Glomerular endothelial cell (primary cell): ENCODE measurements at places on chromosomes 6 and 20. TPM values are rescaled to one million over a fixed set of nuclear protein-coding genes. Genes with fewer than 3 reads are reported as not detected.

DNA sequence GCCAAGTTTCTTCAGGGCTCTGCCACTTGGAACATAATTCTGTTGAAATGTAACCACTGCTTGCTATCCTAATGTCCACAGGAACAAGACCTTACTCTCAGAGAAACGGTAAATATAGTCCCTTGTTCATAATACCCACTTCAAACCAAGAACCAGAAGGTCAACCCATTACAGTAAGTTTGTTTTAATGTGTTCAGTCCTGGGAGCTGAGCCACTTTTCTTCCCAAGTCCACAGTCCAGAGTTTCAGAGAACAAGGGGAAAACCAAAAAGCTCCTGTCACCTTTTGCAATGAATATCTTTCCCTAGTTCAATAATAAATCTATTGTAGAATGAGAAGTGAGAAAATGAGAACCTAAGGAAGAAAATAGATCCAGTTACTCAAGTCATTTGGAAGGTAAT, 431.9 kb upstream of the MANEA start:
- DNase-seq, result no peak

The C6orf15 gene
- total RNA-seq, result not detected in 2 replicates

DNA sequence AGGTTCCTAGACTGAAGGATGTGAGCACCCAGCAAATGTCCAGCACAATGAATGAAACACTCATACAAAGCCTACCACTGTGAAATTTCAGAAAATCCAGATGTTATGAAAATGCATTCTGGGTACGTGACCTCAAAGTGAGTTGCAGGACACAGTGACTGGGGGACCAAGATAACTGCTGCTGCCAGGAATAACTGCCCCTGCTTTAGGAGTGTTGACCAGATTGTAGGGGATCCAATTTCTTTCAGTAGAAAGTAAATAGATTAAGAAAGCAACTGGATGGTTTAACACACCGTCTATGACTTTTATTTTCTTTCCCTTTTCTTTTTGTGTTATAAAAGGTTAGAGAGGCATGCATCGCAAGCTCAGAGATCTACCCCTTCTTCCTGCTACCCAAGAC, 29.5 kb downstream of the MYLK4 start:
- no peak for DNase-seq

DNA sequence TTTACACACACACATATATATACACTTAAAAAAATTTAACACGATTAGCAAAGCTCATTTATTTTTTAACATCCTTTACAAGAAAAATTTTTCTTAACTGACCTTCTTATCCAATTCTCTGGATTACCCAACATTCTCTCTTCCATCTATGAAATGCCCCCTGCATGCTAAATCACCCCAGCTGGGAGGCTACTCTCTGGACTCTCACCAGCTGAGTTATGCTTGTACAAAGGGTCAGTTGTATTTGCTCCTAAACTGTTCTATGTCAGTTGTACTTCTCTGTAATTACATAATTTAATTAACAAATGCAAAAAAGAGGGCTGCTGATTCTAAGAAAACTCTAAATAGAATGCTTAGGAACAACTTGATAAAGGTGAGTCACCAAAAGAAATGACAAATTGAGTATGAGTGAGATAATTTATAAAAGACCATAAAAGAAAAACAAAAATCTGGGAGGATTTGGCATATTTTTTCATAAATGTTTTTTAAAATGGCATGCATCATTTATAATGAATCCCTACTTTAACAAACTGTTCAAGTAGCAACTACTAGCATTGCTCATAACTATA, 120.5 kb downstream of the KIF13A start:
- no peak for DNase-seq

- no peak for DNase-seq
These were observed 10.2 kb downstream of the UNC5CL start for GRCh38 chr6:41028561-41029412.

GRCh38 chr20:407133-407952, 756 bp upstream of the RBCK1 start:
- peak; percentile 12 for DNase-seq

DNA sequence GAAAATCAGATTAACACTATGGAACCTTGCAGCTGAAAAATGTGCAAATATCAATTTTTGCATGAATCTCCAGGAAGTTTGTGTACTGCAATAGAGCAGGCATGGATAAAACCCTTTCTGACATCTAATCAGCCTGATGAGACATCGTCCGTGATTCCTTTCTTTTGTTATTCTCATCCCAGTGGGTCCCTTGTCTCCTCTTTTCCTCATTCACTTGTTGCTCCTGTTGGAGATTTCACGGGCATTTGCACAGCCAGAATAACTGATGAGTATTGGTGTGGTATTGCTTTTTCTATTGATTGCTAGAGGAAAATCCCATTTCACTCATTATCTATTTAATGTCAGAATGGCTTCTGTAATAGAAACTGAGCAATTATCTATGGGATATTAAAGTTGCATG, 39.9 kb downstream of the SCGN start:
- no peak for DNase-seq

The ANGPT4 gene
- not detected in 2 replicates for total RNA-seq

DNA sequence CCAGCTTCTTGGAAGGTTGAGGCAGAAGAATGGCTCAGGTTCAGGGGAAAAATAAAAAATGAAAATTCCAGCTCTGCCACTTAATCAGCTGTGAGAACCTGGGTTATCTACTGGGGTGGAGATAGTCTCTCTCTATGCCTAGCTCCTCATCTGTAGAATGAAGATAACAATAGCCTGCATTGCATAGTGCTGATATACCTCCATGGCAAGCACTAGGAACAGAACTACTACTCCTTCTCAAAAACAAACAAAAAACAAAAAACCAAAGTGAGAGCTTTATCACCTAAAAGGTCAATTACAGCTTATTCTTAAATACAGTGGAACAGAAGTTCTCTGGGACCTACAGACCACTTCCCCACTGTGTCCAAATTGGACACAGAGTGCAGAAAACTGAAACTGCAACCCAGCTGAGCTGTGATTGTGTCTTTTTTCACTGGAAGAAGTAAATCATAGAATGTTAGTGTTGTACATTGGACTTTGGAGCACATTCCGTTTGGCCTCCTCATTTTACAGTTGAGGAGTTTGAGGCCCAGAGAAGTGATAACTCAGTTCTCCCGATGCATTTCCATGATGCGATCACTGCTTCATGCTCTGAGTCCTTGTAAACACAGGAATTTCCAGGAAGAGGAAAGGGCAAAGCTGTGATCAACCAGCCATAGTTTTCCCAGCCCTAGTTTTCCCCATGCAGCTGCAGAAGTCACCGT, 23.3 kb downstream of the MTFR2 start:
- no peak for DNase-seq

DNA sequence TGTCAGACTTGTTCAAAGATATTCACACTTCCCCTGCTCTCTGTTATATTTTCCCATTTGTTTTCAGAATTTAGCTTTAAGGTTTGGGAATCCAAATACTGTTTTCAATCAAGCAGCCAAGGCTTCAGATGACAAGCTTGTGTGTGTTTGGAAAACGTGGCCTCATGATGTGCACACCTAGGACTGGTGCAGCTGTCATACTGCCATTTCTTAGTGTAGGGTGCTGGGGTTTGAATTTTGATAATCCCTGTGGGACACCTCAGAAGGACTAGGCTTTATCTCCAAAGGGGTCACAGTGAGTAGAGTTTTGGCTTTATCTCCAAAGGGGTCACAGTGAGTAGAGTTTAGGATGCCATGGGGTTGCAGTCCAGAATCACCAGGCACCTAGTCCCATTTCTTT, 65.3 kb upstream of the JAG1 start:
- DNase-seq, result no peak

GRCh38 chr20:31974951-31975487, 7.1 kb downstream of the XKR7 start:
- DNase-seq, result no peak

GRCh38 chr6:70524721-70525286, 41.9 kb upstream of the SDHAF4 start:
- DNase-seq, result no peak

- no peak for DNase-seq
These were observed 112.3 kb downstream of the CBLN4 start for GRCh38 chr20:55893031-55893430.

The HLA-DQA1 gene
- total RNA-seq, result not detected in 2 replicates

DNA sequence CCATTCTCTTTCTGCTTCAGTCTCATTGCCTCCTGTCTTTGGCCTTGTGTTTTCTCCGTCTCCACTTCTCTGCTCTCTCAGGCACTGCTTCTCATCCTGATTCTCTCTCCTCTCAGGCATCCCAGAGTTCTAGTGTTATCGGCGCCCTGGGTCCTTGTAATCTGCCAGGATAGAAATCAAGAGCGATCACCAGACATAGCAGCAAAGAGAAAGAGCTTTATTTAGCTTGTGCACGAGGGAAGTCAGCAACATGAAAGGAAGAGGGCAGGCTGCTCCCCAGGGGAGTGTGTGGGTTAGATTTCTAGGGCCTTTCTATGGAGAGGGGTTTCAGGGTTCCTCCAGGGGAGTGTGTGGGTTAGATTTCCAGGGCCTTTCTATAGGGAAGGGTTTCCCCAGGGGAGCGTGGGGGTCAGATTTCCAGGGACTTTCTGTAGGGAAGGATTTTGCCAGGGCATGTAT, 32.5 kb downstream of the SUN5 start:
- no peak for DNase-seq

DNA sequence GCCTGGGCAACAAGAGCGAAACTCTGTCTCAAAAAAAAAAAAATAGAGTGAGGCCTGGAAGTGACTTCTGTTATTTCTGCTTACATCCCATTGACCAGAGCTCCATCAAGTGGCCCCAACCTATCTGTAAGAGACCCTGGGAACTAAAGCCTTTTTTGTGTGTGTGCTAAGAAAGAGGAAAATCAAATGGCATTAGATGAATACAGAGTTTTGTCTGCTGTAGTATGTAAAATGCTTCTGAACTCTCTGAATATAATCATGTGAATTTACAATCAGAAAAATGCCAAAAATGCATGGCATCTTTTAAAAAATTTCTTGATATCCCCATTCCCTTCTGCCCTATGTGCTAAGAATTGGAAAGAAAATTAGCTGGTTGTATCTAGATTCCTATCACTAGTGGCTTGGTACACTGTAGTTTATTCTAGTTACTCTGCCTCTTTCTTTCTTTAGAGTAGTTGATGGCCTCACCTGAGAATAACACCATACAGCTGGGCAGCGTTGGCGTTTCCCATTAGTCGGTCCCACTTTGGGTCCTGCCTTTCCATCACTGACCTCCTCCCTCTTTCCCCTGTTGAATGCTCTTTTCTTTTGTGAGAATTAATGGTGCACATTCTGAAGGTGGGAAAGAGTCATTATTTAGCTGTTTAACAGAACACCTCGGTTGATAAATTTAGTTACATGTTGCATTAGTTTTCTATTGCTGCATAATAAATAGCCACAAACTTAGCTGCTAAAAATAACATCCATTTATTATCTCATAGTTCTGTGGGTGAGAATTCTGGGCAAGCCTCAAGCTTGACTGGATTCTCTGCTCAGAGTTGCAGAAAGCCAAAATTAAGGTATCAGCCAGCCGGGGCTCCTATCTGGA, 38.2 kb downstream of the SAMD5 start:
- DNase-seq, result no peak

The EPPIN gene
- total RNA-seq, result not detected in 2 replicates

The TGM2 gene
- 448 and 670 TPM in 2 replicates for total RNA-seq

The HMGCLL1 gene
- total RNA-seq, result not detected in 2 replicates

DNA sequence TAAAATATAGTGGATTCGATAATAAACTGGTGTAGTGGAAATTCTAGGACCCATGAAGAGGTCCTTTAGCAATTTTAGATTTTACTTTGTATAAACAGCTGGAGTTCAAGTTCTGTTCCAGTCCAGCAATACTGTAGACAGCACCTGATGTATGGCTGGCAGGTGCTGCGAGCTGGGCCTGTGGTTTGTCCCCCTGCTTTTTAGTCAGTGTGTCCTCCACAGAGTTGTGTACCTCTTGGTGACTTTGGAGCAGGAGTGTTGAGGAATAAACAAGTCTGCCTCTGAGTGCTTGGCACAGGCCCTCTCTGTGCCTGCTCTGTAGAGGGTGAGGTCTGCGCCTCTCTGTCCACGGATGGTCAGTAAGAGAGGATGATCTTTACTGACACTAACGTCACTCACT, 13.8 kb downstream of the STX16 start:
- no peak for DNase-seq

DNA sequence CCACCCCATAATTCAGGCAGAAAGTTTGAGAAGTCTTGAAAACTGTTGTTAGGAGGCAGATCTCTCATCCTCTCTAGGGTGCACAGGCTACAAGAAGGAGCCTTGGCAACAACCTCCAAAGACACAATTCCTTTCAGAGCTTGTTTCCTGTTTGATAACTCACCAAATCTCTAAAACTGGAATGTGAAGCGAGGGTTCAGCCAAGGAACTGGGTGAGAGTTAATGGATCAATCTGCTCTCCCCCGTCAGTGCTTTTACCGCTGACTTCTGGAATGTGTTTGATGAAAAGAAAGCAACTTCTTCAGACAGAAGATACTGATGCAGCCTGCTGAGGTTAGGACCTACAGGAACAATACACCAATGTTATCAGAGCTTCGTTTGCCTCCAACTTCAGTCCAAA, 171.8 kb upstream of the BMP2 start:
- DNase-seq, result peak; percentile 37

The XKR7 gene
- 0.05 TPM in 1 of 2 replicates, not detected in the other for total RNA-seq

The OR2B3 gene
- not detected in 2 replicates for total RNA-seq

GRCh38 chr6:11172501-11173327, 59.8 kb downstream of the NEDD9 start:
- no peak for DNase-seq

GRCh38 chr20:38221119-38221589, 39.4 kb downstream of the KIAA1755 start:
- DNase-seq, result no peak

The ECT2L gene
- 0.12 TPM in 1 of 2 replicates, not detected in the other for total RNA-seq

DNA sequence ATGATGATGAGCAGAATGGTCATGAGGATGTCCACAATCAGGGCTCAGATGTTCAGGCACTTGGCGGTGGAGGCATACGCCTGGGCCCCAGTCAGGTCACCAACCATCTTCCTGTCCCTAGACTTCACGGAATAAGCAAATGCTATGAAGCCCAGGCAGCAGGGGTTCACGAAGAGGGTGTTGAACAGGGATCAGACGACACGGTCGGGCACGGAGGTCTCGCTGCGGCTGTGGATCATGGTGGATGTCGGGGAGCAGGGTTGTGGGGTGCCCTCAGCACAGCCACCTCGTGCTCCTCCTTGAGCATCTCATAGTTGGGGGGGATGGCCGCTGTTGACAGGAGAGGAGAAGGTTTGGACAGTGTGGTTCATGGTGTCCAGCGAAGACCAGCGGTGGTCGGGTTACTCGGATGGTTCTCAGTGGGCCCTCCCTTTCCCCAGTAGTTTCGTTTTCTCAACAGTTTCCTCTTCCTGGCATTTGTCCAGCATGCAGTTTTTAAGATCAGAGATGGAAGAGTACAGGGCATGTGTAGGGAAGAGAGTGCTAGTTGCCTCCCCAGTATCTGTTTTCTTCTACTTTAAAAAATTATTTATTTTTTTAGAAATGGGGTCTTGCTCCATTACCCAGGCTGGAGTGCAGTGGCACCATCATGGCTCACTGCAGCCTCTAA, 20.3 kb upstream of the SPDEF start:
- no peak for DNase-seq

The GABRR1 gene
- not detected in 2 replicates for total RNA-seq

The SLC22A2 gene
- not detected in 2 replicates for total RNA-seq
